ENCODE measurements at places on chromosomes 1 and 21.

DNA sequence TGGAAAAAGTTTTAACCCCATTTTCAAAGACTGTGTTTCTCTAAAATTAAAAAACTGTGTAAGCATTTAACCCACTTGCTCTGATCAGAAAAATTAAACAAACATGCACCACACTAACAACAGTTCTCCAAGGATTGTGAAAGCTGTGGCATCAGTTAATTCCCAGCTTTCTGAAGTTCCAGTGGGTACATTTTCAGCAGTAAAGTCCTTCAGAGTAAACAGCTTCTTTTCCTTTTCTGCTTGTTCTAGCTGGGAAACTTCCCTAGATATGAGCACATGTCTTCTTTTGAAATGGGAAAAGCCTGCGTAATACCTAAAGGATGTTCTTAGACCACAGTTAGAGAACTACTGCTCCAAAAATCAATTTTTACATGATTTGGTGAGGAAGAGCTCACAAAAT lies 11.1 kb downstream of the PRRX1 start:
- DNase-seq: no peak

GRCh38 chr21:36690628-36691554 lies 8.0 kb upstream of the SIM2 start:
- DNase-seq: no peak

DNA sequence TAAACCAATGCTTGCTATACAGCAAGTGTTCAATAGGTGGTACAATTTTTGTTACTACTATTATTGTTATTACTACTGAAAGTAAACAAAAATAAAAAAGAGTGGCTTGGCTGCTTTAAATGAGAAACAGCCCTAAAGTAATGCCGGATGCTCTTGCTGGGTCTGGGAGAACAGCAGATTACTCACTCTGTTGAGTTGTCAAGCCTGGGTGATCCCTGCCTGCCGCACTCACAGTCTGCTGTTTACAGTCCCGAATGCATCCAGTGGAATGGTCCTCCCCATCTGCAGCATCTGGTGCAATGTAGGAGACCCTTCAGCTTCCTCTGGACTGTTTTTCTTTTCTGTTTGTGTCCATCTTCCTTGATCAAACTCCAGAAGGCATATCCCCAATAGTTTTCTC lies 102.7 kb upstream of the IVNS1ABP start:
- no peak for DNase-seq

GRCh38 chr1:229263254-229263653 lies 7.7 kb upstream of the RAB4A start:
- DNase-seq: no peak

DNA sequence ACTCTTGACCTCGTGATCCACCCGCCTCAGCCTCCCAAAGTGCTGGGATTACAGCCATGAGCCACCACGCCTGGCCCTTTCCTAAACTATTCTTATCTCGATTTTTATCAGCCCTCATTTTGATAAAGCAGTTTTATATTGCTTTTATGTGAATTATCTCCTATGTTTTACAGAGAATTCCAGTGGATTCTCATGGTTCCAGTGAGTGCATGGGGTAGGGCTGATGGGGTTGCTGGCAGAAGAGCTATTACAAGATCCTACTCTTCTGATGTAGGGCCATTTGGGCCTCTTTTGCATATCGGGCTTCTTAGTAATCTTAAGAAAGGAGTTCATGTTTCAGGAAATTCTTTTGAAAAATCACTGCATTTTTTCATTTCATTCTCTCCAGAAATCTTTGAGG lies 187.6 kb downstream of the PBX1 start:
- no peak for DNase-seq

DNA sequence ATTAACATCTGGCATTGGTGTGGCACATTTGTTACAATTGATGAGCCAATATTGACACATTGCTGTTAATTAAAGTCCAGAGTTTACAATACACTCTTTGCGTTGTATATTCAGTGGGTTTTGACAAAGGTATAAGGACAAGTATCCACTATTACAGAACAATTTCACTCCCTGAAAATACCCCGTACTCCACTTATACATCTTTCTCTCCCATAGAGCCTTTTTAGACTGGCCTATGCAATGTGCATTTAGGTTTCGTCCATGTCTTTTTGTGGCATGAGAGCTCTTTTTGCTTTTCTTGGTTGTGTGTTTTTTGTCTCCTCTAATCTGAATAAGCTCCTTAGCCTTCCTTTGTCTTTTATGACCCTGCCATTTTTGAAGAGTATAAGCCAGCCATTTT lies 40.6 kb upstream of the TSNAX start:
- no peak for DNase-seq

Data from central memory CD4-positive, alpha-beta T cell (primary cell).